ENCODE measurements at places on chromosomes 7 and 10.
A peak's percentile ranks its signal among the peaks of the same experiment; 100 is the strongest.

DNA sequence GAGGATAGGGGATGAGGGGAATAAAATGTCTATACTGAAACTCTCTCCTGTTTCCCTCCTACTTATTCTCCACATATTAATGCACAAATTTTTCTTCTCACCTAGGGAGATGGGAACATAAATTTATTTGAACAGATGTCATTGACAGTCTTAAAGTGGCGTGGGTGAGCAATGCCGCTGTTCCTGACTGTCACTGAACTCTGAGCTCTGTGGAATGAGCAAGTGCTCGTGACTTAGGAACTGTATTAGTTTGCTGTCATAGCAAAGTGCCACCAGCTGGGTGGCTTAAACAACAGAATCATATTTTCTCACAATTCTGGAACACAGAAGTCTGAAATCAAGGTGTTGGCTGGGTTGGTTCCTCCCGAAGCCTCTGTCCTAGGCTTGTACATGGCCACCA lies 29.1 kb downstream of the INPP5F start:
- no peak for DNase-seq

- DNase-seq, result no peak
These were observed 201.9 kb downstream of the MYOF start for GRCh38 chr10:93280121-93280698.

DNA sequence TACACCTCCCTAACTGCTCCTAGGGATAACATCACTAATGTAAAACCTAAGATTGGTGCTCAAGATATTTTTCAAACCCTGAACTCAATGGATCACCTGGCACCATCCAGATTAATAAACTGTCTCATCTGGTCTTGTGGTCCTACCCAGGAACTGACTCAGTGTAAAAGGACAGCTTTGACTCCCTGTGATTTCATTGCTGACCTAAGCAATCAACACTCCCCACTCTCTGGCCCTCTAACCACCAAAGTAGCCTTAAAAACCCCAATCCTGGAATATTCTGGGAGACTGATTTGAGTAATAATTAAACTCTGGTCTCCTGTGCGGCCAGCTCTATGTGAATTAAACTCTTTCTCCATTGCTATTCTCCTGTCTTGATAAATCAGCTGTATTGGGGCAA lies 6.2 kb upstream of the USP54 start:
- DNase-seq, result no peak

DNA sequence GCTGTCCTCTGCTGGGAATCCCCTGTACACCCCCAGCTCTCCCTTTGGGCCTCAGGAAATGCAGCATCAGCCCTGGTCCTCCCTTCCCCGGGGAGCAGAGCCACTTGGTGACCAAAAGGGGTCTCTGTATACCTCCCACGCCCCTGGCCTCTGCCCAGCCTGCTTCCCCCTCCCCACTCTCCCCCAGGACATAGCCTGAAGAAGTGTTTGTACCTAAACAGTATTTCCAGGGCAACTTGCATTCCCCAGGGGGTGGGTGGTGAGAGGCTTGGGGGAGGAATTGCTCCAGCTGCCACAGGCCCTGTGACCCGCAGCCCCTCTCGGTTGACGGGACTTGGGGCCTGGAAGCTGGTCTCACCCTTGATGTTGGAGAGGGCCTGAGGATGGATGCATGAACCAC lies 39.3 kb downstream of the TMEM270 start:
- no peak for DNase-seq

DNA sequence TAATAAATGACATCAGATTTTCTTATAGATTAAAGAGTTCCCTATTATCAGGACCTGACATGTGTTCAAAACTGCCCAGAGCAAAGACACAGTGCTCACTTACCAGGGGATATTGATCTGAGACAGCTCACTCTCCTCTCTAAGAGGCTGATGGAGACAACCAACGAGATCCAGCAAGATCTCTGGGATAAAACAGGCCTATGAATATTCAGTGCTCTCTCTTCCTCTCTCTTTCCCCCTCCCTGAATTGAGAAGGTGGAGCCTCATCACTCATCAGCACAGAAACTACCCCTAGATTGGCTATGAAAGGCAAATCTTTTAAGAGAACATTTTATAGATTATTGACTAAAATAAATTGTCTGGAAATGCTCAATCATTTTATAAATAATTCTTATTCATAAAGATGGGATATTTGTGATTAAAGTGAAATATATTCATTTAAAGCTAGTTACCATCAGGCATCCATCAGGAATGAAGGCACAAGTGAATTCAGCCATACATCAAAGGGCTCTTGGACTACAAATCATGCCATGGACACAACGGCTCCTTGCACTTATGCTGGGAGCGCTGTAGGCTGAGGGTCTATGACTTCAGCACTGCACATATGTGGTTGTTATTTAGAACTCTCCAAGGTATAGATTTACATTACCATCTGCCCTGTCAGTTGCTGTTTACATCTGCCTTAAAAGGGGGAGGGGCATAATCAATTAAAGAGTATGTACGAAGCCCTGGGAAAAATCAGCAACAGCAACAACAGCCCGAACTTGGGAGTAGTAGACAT lies 3.4 kb upstream of the PPP1R17 start:
- DNase-seq, result no peak

GRCh38 chr10:99548041-99548530 lies 15.3 kb downstream of the NKX2-3 start:
- no peak for DNase-seq

GRCh38 chr7:39845006-39845405 lies 105.0 kb upstream of the CDK13 start:
- no peak for DNase-seq

- no peak for DNase-seq
These were observed 60.6 kb downstream of the C1GALT1 start for GRCh38 chr7:7242899-7243298.

- peak; percentile 10 for DNase-seq
These were observed 10.5 kb upstream of the TRIM24 start for GRCh38 chr7:138449580-138449979.

All from stimulated activated CD8-positive, alpha-beta memory T cell treated with anti-CD3 and anti-CD28 coated beads, Interleukin-7, amount 100 ng/mL, for 24 hours (primary cell).